NCI-H1930 (cell line): ENCODE measurements at places on chromosomes 5 and 9.

- no peak for DNase-seq
Observed at GRCh38 chr5:73143716-73144115, 23.3 kb downstream of the TMEM171 start.

DNA sequence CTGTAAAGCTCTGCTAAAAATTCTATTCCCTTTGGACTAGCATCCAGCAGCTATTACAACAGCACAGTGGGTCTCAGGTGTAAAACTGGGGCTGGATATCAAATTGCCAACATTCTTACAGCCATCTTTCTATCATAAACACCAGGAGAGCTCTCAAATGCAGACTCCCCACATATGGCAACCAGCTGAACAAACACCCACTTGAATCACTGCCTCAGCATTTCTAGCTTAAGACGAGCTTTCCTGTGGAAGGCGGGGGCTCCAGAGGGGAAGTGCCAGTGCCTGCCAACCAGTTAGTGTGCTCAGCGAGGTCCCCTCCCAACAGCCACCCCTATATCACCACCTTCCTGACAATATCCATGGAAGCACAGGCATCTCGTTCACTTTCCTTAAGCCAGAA is 62.2 kb downstream of the IPPK start:
- no peak for DNase-seq

DNA sequence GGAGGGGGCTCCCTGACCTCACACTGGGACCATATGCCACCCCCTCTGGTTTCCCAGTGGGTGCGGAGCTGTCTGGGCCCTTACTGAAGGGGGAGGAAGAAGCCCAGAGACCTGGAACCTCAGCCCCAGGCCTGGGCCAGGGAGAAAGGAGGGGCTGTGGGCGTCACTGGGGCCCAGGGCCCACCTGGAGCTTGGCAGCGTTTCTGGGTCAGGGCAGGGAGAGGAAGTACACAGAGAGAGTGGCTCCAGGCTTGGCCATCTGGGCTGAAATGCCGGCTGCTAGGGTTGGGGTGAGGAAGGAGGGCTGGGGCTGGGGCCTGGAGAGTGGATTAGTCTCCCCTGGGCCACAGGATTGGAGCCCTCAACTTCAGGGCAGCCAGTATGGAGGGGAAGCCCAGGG is 6.4 kb upstream of the DAB2IP start:
- DNase-seq, result no peak

GRCh38 chr9:80158131-80158530 is 586.4 kb downstream of the TLE4 start:
- DNase-seq, result no peak

GRCh38 chr5:53326424-53327153 is 153.8 kb upstream of the FST start:
- no peak for DNase-seq
